Tibial nerve (tissue), 4 donors: ENCODE measurements at places on chromosomes 3 and 15.

GRCh38 chr3:149771652-149772271 lies 19.5 kb upstream of the COMMD2 start:
- peak; percentile 17 for DNase-seq

GRCh38 chr15:56240390-56240789 lies 3.3 kb downstream of the RFX7 start:
- DNase-seq: no peak

GRCh38 chr3:108137460-108137814 lies 46.6 kb upstream of the CD47 start:
- no peak for DNase-seq

DNA sequence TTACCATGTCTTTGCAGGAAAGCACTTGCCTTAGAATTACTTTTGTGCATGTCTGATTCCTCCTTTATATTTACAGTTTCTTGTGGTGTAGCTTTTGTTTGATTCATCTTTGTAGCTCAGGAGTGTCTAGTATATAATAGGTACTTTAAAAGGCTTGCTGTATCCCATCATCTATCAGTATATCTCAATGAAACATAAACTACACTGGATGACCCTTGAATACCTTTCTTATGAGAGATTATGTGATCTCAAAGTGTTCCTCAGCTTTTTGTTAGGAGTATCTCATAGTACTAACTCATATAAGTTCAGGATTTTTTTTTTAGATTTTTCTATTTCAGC lies 234.8 kb downstream of the PYDC2 start:
- DNase-seq: no peak

DNA sequence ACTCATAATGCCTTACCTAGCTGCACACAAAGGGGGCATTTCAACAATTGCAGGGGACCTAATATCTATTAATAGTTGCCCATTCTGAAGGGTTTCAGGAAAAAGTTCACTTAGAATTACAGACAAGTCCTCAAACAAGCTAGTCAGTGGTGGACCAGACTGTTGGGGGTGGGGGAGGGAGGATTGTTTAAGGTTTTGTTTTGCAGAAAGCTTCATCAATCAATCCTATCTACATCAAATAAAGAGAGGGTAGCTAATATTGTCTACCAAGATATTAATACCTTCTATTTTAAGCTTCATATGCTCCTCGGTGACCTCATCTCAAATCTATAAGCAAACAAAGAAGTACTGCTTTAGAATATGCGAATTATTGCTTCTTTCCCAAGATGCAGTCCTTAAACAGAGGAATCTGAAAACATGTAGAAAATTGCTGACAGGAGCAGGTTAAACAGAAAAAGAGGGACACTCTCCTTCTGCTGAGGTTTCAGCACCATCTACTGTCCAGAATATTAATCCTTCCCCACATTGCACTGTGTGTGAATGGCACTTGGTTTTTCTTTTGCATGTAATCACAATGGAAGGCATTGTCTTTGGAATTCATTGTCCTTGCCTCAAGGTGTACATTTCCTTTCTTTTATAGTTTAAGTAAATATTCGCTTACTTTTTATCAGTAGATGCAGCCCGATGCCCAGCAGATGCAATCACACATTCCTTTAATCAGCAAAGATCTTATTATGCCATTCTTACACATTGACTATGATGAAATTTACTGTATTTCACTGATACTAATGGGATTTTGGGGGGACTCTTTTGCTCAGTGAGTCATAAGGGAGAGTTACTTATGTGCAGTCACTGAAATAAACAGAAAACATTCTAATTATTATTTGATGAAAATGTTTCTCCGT lies 94.7 kb downstream of the IL5RA start:
- DNase-seq: no peak

GRCh38 chr3:138063416-138063815 lies 52.0 kb downstream of the DZIP1L start:
- no peak for DNase-seq

- DNase-seq: no peak
Measured at GRCh38 chr15:83380682-83381081, 66.5 kb upstream of the SH3GL3 start.

GRCh38 chr15:95175914-95176658 lies 944.7 kb downstream of the MCTP2 start:
- no peak for DNase-seq

DNA sequence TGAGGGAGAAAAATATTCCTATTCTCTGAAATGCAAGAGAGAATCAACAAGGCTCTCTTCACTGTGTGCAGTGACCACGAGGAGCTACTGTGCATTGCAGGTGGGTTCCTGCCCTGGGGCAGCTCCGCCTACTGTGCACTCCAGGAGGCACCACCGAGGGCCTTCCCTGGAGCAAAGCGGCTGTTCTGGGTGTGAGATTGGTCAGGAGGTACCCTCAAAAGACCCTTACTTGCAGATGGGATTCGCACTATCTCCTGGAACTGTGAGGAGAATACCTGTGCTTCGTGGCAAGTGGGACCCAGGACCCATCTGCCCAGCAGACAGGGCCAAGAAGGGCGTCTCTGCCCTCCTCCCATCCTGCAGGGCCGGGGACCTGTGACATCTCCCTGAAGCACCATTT lies 68.9 kb downstream of the CYFIP1 start:
- no peak for DNase-seq
